ENCODE measurements at places on chromosomes 1 and 21.

GRCh38 chr1:192700834-192701271 is 64.9 kb downstream of the RGS13 start:
- DNase-seq, result no peak

DNA sequence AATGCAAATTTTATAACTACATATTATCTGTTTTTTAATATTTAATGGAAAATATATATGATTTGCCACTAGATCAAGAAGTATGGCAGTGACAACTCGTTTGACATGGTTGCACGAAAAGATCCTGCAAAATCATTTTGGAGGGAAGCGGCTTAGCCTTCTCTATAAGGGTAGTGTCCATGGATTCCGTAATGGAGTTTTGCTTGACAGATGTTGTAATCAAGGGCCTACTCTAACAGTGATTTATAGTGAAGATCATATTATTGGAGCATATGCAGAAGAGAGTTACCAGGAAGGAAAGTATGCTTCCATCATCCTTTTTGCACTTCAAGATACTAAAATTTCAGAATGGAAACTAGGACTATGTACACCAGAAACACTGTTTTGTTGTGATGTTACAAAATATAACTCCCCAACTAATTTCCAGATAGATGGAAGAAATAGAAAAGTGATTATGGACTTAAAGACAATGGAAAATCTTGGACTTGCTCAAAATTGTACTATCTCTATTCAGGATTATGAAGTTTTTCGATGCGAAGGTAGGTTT is 556 bp downstream of the IFI44 start:
- DNase-seq, result no peak

- DNase-seq, result no peak
Measured at GRCh38 chr1:89587729-89588161, 45.2 kb upstream of the LRRC8C start.

- no peak for DNase-seq
Measured at GRCh38 chr1:213231795-213232231, 180.8 kb downstream of the RPS6KC1 start.

- no peak for DNase-seq
Measured at GRCh38 chr1:22611530-22611947, 24.9 kb upstream of the C1QA start.

- DNase-seq, result no peak
Measured at GRCh38 chr1:37656026-37656425, 21.3 kb upstream of the RSPO1 start.

- DNase-seq, result no peak
Measured at GRCh38 chr1:222889440-222889839, 74.6 kb downstream of the DISP1 start.

DNA sequence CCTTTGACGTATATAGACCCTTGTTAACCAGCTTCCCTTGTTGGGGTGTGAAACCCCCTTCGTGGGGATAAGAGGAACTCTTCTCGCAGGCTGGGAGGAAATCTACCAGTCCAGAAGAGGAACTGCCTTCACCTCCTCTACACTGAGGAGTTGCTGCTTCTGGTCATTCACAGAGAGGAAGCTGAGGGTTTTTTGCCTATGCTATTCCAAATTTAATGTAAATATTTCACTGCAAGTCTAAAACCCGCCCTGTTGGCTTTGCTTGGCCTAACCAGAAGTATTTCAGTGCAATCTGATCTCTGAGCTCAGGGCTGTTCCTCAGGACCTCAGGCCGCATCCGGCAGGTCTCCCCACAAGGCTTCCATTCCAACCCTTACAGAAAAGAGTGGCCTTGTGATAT is 150.1 kb downstream of the HIVEP3 start:
- DNase-seq, result peak; percentile 44

- no peak for DNase-seq
Measured at GRCh38 chr1:50970931-50971582, 1.0 kb downstream of the CDKN2C start.

DNA sequence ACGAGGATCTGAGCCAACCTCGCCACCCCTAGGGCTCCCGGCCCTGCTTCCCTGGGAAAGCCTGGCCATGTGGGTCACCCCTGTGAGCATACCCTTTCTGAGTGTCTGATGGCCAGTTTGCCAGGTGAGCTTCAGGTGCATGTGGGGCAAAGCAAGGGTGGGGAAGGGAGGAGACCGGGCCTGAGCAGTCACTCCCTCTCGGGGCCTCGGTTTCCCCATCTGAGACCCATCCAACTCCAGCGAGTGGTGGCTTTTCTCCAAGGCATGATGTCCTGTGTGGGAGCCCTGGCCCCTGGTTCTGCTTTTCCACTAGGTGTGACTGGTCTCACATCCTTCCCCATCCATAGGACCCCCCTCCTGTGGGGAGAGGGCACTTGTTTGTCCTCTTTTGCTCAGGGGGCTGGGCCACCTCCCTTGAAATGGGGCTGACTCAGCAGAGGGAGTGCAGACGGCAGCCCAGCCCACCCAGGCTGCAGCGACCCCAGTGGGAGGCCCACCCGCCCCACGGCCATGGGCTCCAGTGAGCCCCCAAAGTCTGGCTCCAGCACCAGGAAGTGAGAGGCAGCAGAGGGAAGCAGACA is 1.7 kb upstream of the WNT9A start:
- no peak for DNase-seq

GRCh38 chr1:29832936-29833335 is 596.6 kb downstream of the PTPRU start:
- DNase-seq, result no peak

GRCh38 chr21:15206514-15206913 is 141.7 kb upstream of the NRIP1 start:
- DNase-seq, result no peak
